ENCODE measurements at places on chromosomes 3 and 15. TPM values are rescaled to one million over a fixed set of nuclear protein-coding genes. Genes with fewer than 3 reads are reported as not detected.

DNAJC17 gene
- polyA plus RNA-seq, result 57.2 TPM

TRPM1 gene
- not detected for polyA plus RNA-seq

PDZRN3 gene
- 63.9 TPM for polyA plus RNA-seq

PYGO1 gene
- 7.2 TPM for polyA plus RNA-seq

RASL12 gene
- polyA plus RNA-seq, result 28.4 TPM

SKOR1 gene
- polyA plus RNA-seq, result not detected

MORC1 gene
- polyA plus RNA-seq, result not detected

EBLN2 gene
- 4.8 TPM for polyA plus RNA-seq

ZBBX gene
- 2.5 TPM for polyA plus RNA-seq

CHRNA7 gene
- 5.2 TPM for polyA plus RNA-seq

CLSTN2 gene
- polyA plus RNA-seq, result 5.9 TPM

ANKUB1 gene
- polyA plus RNA-seq, result not detected

IQCF5 gene
- polyA plus RNA-seq, result not detected

LSAMP gene
- 4.4 TPM for polyA plus RNA-seq

COL8A1 gene
- polyA plus RNA-seq, result 5.1 TPM

CFAP91 gene
- polyA plus RNA-seq, result 1.4 TPM

ST3GAL6 gene
- polyA plus RNA-seq, result 41.7 TPM

MUSTN1 gene
- not detected for polyA plus RNA-seq

SCN5A gene
- 8.5 TPM for polyA plus RNA-seq

MORF4L1 gene
- polyA plus RNA-seq, result 669 TPM

SMCO1 gene
- polyA plus RNA-seq, result 1.7 TPM

ANKRD34C gene
- not detected for polyA plus RNA-seq

GNAI2 gene
- 255 TPM for polyA plus RNA-seq

FAM81A gene
- polyA plus RNA-seq, result 5.1 TPM

ACTRT3 gene
- 1.7 TPM for polyA plus RNA-seq

PROS1 gene
- 40.4 TPM for polyA plus RNA-seq

CRABP1 gene
- polyA plus RNA-seq, result 8.7 TPM

SERF2 gene
- polyA plus RNA-seq, result 1,638 TPM

REC114 gene
- 2.3 TPM for polyA plus RNA-seq

GUCA1C gene
- not detected for polyA plus RNA-seq

CYP8B1 gene
- polyA plus RNA-seq, result not detected

KLHL40 gene
- polyA plus RNA-seq, result 0.66 TPM

CATSPER2 gene
- 5.3 TPM for polyA plus RNA-seq

IGF2BP2 gene
- 164 TPM for polyA plus RNA-seq

PRSS50 gene
- polyA plus RNA-seq, result 2.0 TPM

ACOX2 gene
- polyA plus RNA-seq, result 42.5 TPM

HRG gene
- not detected for polyA plus RNA-seq

COL7A1 gene
- 41.3 TPM for polyA plus RNA-seq

LAMB2 gene
- 615 TPM for polyA plus RNA-seq

LXN gene
- polyA plus RNA-seq, result 6.7 TPM

TTBK2 gene
- polyA plus RNA-seq, result 18.0 TPM

NANOGP8 gene
- polyA plus RNA-seq, result not detected

ERC2 gene
- 18.1 TPM for polyA plus RNA-seq

CCR3 gene
- polyA plus RNA-seq, result not detected

OXTR gene
- polyA plus RNA-seq, result 0.64 TPM

SATB1 gene
- polyA plus RNA-seq, result 25.6 TPM

CX3CR1 gene
- polyA plus RNA-seq, result 1.4 TPM

SAMD7 gene
- polyA plus RNA-seq, result not detected

LMCD1 gene
- polyA plus RNA-seq, result 18.6 TPM

MYLK gene
- polyA plus RNA-seq, result 5.8 TPM

CPB1 gene
- not detected for polyA plus RNA-seq

SLC22A14 gene
- not detected for polyA plus RNA-seq

LRTM1 gene
- polyA plus RNA-seq, result 0.13 TPM

HRH1 gene
- not detected for polyA plus RNA-seq

All from cardiac muscle cell (in vitro differentiated cells and primary cell).